ENCODE measurements at places on chromosomes 2 and 18.

DNA sequence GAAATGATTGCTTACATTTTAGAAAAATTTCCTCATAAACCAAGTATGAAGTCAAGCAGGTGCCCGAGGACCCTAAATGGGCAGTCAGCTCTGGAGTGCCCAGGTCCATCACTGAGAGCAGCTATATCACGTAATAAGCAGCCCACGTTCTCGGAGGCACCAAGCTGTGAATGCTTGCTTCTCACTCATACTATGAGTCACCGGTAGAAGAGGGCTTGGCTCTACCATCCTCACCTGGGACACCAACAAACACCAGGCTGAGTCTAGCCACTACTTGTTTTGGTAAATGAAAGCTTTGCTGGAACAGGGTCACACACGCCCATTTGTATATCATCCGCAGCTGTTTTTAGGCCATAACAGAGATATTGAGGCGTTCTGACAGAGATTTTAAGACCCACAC is 207.5 kb downstream of the SEPTIN10 start:
- ATAC-seq, result no peak

DNA sequence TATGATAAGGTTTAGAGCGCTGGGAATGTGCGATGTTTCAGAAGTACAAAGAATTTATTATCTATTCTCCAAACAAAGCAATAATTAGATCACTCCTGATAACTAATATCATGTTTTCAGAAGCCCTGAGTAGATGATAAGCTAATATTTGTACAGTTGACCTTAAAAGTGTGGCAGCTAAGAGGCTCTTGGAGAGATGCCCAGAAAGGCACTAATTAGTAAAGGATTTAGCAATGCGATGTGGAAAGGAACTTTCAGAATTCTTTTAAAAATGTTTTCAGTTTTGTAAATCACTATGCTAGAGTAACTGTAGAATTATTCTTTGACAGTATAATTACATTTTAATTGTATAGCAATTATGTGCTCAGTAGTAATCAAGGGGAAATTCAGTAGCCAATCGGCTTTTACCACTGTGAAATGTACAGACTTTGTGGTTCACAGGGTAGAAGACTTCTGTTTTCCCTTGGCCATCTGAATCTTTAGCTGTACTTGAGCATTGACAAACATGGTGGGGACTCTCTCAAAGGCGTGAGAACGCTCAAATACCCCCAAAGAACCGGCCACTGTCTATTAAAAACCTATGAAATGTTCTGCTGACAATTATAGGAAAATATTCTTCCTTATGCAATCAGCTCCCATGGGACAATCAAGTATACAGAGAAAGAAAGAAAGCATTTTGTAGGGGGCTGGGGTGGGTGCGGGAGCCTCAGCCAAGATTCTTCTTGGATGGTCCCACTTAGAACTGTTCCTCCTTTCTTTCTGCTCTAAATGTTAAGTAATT is 262.8 kb upstream of the AGAP1 start:
- ATAC-seq, result no peak

DNA sequence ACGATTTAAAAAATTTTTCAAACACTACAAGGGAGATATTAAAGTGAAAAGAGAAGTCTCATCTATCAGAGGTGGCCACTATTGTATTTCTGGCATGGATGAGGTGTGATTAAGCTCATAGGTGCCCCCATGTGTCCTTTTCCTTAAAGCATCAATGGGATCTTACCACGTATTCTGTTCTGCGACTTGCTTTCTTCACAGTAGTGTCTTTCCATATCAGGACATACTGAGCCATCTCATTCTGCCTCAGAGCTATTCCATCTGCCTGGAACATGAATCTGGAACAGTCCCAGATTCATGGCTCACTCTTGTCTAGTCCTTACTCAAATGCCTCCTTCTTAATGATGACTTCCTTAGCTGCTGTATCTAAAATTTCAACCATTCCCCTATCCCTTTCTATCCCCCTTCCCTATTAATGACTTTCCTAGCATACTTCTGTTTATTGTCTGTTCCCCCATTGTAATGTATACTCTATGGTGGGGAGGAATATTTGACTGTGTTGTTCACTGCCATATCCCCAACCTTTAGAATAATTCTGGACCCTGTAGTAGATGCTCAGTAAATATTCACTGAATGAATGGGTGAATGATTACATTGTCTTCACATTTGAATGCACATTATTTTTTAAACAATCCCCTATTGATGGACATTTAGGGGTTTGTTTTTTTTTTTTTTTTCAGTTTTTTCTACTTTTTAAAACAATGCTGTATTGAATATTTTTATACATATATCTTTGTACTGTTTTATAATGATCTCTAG is 11.1 kb downstream of the STAMBP start:
- ATAC-seq, result peak; percentile 61

DNA sequence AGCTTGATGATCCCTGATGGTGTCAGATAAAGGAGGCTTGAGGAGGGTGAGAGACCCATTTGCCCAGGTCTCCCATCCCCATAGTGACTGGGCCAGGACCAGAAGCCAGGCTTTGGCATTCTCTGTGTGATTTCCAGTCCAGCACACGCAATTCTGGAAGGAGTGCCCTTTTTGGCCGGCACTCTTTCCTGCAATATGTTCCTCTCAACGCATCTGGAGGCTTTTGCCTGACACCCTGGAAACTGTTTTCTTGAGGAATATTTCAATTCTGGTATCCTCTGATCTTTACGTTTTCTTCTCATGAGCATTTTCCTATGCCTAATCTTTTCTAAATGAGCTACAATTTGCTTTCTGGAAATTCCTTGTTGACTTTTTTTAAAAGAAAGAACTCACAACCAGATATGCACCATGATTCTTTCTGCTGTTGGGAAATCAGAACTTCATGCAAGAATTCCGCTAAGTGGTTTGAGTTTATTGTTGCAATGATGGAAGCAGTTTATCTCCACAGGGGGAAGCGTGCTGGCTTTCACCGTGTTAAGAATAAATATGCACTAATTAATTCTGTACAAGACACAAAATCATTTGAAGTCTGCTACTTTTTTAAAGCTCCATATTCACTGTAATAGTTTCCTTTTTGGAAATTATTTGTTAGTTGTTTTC is 143.7 kb downstream of the NAPG start:
- no peak for ATAC-seq

- no peak for ATAC-seq
These were observed 325.8 kb upstream of the SPHKAP start for GRCh38 chr2:228507231-228507824.

- ATAC-seq, result no peak
These were observed 100.5 kb upstream of the VWC2L start for GRCh38 chr2:214310319-214310718.

All from gastroesophageal sphincter (tissue), 4 donors.